ENCODE measurements at places on chromosomes 4 and X. TPM values are rescaled to one million over a fixed set of nuclear protein-coding genes. Genes with fewer than 3 reads are reported as not detected.

The KCNE5 gene
- total RNA-seq: not detected

The NAT8L gene
- not detected for total RNA-seq

The NAA11 gene
- total RNA-seq: not detected

The PAGE5 gene
- not detected for total RNA-seq

GRCh38 chr4:168907119-168907698 lies 102.8 kb downstream of the CBR4 start:
- H3K4me1 ChIP-seq: peaks cover 5% of the 10 kb centered on the region
- no peak for DNase-seq
- H3K4me3 ChIP-seq: no peak overlapping the region
- peak overlapping the region; percentile 70 for H3K27ac ChIP-seq
- no peaks in the 10 kb centered on the region for H3K27me3 ChIP-seq

DNA sequence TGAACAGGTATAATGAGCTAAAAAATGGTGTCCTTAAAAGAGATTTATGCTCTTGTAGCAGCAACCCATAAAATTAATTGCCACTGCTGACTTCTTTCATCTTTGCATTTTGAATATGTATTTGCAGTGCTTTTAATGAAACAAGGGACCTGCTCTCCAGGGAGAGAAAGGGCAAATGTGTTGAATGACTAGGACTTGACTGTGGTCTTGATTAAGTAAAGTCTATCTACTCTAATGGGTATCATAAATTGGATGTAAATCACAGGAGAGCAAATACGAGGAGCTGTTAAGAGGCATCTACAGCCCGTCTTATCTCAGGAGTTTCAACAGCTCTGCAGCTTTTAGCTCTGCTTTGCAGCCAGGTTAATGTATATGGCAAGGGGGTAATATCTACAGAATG lies 216.4 kb downstream of the PALLD start:
- no peak for DNase-seq
- no peaks in the 10 kb centered on the region for H3K36me3 ChIP-seq
- no peak overlapping the region for H3K4me3 ChIP-seq
- no peaks in the 10 kb centered on the region for H3K27me3 ChIP-seq

GRCh38 chr4:118280501-118281218 lies 72.1 kb downstream of the PRSS12 start:
- H3K36me3 ChIP-seq: no peaks in the 10 kb centered on the region
- DNase-seq: no peak
- H3K4me3 ChIP-seq: no peak overlapping the region
- no peaks in the 10 kb centered on the region for H3K4me1 ChIP-seq

DNA sequence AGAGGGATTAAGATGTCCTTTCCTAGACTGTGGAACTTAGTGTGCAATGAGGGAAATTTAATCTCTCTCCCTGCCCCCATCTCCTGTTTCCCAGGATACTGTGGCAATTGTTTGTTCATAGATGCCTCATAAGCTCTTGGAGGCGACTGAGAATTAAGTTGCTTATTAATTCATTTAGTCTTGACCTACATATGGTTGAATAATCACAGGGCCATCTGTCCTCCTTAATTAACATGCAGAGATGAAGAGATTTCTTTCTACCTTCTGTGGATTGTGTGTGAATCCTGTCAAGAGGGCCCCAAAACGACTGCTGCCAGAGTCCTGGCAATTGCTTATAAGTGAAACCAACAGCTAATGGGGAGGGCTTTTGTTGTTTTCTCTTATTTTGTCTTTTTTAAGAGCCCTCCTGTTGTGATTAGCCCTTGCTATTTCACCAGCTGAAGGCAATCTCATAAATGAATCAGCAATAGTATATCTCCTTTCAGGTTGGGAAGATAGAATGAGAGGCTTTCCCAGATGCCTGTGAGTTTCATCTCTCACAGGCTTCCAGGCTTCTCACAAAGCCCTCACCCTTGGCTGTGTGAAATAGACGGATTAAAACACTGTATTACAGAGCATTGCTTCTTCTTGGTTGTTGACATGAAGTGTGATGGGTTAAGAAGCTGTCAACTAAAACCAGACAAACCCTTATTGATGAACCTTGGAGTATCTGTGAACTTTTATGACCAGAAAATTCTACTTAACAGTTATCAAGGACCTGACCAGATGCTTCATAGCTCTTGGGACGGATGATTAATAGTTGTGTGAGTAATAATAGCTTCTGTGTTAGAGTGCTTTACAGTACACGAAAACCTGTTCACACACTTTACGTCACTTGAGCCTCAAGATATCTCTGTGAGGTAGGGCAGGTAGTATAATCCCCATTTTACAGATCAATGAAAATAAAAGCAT lies 58.5 kb downstream of the PGRMC2 start:
- no peak for DNase-seq
- no peak overlapping the region for H3K27ac ChIP-seq
- no peaks in the 10 kb centered on the region for H3K27me3 ChIP-seq
- H3K4me1 ChIP-seq: peaks cover 8% of the 10 kb centered on the region
- no peak overlapping the region for H3K4me3 ChIP-seq

- no peak overlapping the region for H3K27ac ChIP-seq
- no peaks in the 10 kb centered on the region for H3K4me1 ChIP-seq
- H3K27me3 ChIP-seq: no peaks in the 10 kb centered on the region
- no peaks in the 10 kb centered on the region for H3K36me3 ChIP-seq
Measured at GRCh38 chr4:168604496-168605373, 107.9 kb downstream of the PALLD start.

GRCh38 chr4:138410266-138410665 lies 168.1 kb upstream of the SLC7A11 start:
- H3K4me1 ChIP-seq: no peaks in the 10 kb centered on the region
- H3K27ac ChIP-seq: no peak overlapping the region
- no peak for DNase-seq

GRCh38 chrX:132940727-132941327 lies 17.6 kb downstream of the HS6ST2 start:
- H3K36me3 ChIP-seq: no peaks in the 10 kb centered on the region
- DNase-seq: no peak
- H3K27me3 ChIP-seq: no peaks in the 10 kb centered on the region
- H3K27ac ChIP-seq: no peak overlapping the region

- no peaks in the 10 kb centered on the region for H3K36me3 ChIP-seq
- no peak overlapping the region for H3K4me3 ChIP-seq
- DNase-seq: no peak
- no peak overlapping the region for H3K27ac ChIP-seq
- H3K4me1 ChIP-seq: no peaks in the 10 kb centered on the region
Measured at GRCh38 chrX:152821145-152821765, 9.3 kb downstream of the CETN2 start.

DNA sequence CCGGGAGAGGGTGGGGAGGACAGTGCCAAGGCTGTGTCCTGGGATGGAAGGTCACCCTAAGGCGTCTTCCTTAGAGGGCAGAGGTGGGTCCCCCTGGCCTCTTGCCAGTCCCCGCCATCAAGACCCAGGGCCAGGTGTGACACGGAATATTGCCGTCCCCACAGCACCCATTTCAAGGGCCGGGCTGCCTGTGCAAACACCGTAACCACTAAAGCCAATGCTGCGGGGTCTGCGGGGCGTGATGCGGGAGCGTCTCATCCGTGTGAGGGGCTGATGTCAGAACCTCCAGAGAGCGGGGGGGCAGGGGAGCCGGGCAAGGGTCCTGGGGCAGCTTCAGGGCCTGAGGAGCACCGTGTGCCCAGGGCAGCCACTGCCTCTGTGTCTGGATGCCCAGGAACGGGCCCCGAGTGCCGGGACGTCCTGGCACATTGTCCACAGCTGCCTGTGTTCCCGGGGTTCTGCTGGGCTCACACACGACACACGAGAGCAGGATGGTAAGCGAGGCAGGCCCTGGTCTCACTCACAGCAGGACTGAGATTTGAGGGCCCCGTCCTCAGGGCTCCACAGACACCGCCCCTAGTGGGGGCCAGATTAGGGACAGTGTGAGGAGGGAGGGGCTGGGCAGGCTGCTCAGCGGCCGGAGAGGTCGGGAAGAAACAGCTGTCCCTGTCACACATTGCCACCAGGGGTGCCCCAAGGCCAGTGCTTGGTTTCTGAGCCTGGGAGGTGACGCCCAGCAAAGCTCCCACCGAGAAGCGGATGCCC lies 29.2 kb downstream of the NKX1-1 start:
- DNase-seq: no peak
- peaks cover 20% of the 10 kb centered on the region for H3K36me3 ChIP-seq
- no peak overlapping the region for H3K27ac ChIP-seq
- H3K27me3 ChIP-seq: no peaks in the 10 kb centered on the region

DNA sequence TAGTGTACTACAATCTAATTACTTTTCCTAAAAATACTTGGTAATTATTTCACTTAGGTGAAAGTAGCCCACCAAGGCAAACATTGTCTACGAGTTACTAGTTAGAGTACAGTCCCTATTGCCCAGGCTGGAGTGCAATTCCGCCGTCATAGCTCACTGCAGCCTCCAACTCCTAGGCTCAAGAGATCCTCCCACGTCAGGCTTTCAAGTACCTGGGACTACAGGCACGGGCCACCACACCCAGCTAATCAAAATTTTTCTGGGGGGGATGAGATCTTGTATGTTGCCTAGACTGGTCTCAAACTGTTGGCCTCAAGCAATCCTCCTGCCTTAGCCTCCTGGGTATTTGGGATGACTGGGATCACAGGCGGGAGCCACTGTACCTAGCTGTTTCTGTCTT lies 21.9 kb downstream of the FAM193A start:
- H3K4me3 ChIP-seq: no peak overlapping the region
- H3K27ac ChIP-seq: no peak overlapping the region
- H3K36me3 ChIP-seq: peaks cover 4% of the 10 kb centered on the region
- H3K27me3 ChIP-seq: no peaks in the 10 kb centered on the region
- DNase-seq: no peak

- no peaks in the 10 kb centered on the region for H3K36me3 ChIP-seq
- no peaks in the 10 kb centered on the region for H3K4me1 ChIP-seq
- no peak overlapping the region for H3K27ac ChIP-seq
- no peak overlapping the region for H3K4me3 ChIP-seq
Measured at GRCh38 chrX:137482136-137482535, 83.8 kb upstream of the ZIC3 start.

DNA sequence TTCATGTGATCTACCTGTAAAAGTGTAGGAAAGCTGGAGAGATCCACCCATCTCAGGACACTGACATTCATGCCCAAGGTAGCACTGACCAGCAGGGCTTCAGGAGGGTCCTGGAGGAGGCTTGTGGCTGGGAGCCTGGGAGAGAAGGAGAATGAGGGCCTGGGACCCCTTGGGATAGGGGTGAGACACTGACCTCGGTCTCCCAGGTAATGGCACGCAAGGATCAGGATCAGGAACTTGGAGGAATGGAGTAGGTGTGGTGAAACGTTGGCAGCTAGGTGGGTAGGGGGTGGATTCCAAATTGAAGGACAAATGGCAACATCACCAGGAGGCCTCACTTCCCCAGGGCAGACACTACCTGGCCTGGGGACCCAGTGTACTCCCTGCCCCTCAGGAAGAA lies 12.4 kb upstream of the RGS12 start:
- DNase-seq: no peak
- H3K27me3 ChIP-seq: no peaks in the 10 kb centered on the region
- no peak overlapping the region for H3K27ac ChIP-seq
- no peaks in the 10 kb centered on the region for H3K4me1 ChIP-seq

GRCh38 chrX:1451661-1452515 lies 821 bp downstream of the ASMTL start:
- no peaks in the 10 kb centered on the region for H3K36me3 ChIP-seq
- peak overlapping the region; percentile 75 for H3K27ac ChIP-seq
- H3K27me3 ChIP-seq: no peaks in the 10 kb centered on the region
- DNase-seq: no peak
- peak overlapping the region; percentile 89 for H3K4me3 ChIP-seq
- H3K4me1 ChIP-seq: peaks cover 13% of the 10 kb centered on the region

DNA sequence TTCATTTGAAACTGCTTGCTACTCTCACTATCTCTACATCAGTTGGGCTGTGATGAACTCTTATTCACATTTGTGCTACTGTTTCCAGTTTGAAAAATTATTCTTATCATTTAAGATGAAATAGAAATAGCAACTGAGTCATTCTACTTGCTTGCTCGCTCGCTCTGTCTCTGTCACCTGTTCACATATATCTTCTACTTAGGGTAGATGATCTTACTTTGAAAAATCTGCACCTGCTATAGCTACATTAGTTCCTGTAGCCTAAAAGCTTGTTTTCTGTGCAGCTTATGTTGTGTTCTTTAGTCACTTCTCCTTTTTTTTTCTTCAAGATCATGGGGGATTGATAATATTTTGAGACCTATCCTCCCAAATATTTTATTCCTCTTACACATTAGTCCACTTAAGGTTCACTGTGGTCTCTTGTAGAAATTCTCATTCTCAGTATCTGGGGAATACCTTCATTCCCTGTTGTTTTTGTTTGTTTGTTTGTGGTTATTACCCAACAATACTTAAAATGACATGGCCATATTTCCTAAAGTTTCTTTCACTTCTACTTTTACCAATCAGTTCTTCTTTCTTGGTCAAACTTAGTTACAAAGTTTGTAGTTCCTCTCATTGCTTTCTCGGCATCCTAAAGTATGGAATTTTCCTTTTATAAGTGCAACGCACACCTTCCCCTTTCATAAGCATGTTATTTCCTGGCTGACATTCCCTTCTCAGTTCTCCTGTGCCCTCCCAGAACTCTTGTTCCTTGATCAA lies 36.5 kb downstream of the CLCN5 start:
- no peak overlapping the region for H3K27ac ChIP-seq
- no peak overlapping the region for H3K4me3 ChIP-seq

GRCh38 chrX:38129366-38129765 lies 91.3 kb downstream of the SRPX start:
- no peak for DNase-seq
- H3K4me3 ChIP-seq: no peak overlapping the region
- H3K36me3 ChIP-seq: no peaks in the 10 kb centered on the region
- no peaks in the 10 kb centered on the region for H3K27me3 ChIP-seq
- H3K4me1 ChIP-seq: no peaks in the 10 kb centered on the region

GRCh38 chrX:8721536-8721935 lies 10.4 kb downstream of the ANOS1 start:
- H3K36me3 ChIP-seq: no peaks in the 10 kb centered on the region
- no peaks in the 10 kb centered on the region for H3K27me3 ChIP-seq
- H3K4me3 ChIP-seq: no peak overlapping the region
- no peak overlapping the region for H3K27ac ChIP-seq
- no peak for DNase-seq

GRCh38 chr4:150209140-150209829 lies 131.0 kb downstream of the DCLK2 start:
- H3K27me3 ChIP-seq: no peaks in the 10 kb centered on the region
- H3K4me3 ChIP-seq: no peak overlapping the region
- no peak overlapping the region for H3K27ac ChIP-seq
- H3K36me3 ChIP-seq: no peaks in the 10 kb centered on the region
- no peaks in the 10 kb centered on the region for H3K4me1 ChIP-seq

DNA sequence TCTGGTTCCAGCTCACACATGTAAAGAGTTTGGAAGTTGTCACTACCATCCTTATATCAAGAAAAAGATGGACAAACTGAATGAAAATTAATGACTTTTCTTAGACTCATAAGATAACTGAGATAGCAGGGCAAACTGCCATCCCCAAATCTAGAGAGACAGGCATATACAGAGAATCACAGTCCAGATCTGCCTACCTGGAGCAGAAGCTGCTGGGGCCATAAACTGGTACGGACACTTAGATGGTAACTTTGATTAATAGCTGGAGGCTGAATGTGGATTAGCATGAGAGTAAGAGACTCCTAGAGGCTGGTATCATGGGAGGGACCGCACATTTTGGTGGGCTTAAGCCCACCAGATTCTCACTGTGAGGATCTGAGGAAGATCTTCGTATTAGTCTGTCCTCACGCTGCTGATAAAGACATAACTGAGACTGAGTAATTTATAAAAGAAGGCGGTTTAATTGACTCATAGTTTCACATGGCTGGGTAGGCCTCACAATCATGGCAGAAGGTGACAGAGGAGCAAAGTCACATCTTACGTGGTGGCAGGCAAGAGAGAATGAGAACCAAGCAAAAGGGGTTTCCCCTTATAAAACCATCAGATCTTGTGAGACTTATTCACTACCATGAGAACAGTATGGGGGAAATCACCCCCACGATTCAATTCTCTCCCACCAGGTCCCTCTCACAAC lies 10.8 kb upstream of the POLA1 start:
- H3K4me1 ChIP-seq: no peaks in the 10 kb centered on the region
- H3K4me3 ChIP-seq: no peak overlapping the region
- H3K27me3 ChIP-seq: no peaks in the 10 kb centered on the region
- DNase-seq: no peak
- H3K36me3 ChIP-seq: no peaks in the 10 kb centered on the region

Data from ascending aorta (tissue), 2 donors.